Activated CD8-positive, alpha-beta memory T cell treated with anti-CD3 and anti-CD28 coated beads for 24 hours (primary cell): ENCODE measurements at places on chromosomes 12 and 14.
A peak's percentile ranks its signal among the peaks of the same experiment; 100 is the strongest.

DNA sequence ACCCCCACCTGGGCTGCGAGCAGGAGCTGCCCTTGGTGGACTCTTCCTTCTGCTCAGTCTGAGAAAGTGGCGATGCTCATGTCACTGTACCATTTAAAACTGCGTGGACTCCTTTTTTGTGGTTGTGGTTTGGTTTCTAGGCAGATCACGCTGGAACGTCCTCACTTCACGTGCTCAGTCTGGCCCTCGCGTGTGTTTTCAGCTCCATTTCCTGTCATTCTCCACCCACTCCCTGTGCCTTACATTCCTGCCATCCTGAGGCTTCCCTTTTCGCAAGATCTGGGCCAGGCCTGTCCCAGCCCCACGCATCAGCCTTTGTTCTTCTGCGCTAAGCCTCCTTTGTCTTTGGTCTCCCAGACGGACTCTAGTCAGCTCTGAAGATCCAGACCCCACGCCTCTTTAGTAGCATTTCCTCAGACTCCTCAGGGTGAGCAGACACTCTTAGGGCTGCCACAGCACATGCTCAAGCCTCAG, 105.4 kb downstream of the FBXL14 start:
- peak; percentile 64 for DNase-seq

GRCh38 chr14:20601522-20601921, 10.3 kb upstream of the RNASE12 start:
- DNase-seq, result no peak

DNA sequence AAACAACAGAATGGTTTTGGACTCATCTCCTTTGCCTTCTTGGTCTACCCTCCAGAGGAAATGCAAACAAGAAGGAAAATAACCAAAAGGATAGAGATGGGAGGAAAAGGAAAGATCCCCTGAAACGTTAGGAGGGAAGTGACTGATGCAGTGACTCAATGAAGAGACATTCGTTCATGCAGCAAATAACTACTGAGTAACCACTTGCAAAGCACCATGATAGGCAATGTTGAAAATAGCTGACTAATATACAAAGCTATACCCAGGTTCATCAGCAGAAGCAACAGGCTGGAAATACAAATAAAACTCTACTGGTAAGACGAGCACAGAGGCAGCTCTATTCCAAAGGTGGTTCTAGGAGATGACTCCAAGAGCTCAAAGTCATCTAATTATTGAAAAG, 41.8 kb downstream of the R3HDM2 start:
- DNase-seq, result no peak

DNA sequence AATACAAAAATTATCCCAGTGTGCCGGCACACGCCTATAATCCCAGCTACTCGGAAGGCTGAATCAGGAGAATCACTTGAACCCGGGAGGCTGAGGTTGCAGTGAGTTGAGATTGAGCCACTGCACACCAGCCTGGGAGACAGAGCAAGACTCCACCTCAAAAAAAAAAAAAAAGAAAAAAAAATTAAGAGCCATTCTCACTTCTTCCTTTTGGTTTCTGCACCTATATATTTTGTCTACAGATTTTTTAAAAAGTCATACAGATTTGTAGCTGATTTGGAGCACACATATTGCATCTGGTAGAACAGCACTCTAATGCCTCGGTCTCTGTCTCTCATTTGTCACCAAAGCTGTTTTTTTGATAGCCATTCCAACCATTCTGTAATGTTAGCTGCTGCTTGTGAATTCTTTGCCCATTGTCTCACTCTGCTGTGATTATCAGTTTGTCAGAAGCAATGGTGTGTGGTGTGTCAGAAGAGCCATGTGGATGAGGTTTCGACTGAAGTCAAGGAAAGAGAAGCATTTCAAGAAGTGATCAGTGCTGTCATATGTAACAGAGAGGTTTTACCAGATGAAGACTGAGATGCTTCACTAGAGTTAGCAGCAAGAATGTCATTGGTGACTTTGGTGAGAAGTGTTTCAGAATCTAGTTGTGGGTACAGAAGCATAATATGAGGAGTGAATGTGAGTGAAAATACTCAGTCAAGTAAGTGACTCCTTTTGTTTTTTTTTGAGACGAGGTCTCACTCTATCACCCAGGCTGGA, 8.7 kb upstream of the KTN1 start:
- DNase-seq, result no peak
